ENCODE measurements at places on chromosomes 1 and 21.
A peak's percentile ranks its signal among the peaks of the same experiment; 100 is the strongest.

DNA sequence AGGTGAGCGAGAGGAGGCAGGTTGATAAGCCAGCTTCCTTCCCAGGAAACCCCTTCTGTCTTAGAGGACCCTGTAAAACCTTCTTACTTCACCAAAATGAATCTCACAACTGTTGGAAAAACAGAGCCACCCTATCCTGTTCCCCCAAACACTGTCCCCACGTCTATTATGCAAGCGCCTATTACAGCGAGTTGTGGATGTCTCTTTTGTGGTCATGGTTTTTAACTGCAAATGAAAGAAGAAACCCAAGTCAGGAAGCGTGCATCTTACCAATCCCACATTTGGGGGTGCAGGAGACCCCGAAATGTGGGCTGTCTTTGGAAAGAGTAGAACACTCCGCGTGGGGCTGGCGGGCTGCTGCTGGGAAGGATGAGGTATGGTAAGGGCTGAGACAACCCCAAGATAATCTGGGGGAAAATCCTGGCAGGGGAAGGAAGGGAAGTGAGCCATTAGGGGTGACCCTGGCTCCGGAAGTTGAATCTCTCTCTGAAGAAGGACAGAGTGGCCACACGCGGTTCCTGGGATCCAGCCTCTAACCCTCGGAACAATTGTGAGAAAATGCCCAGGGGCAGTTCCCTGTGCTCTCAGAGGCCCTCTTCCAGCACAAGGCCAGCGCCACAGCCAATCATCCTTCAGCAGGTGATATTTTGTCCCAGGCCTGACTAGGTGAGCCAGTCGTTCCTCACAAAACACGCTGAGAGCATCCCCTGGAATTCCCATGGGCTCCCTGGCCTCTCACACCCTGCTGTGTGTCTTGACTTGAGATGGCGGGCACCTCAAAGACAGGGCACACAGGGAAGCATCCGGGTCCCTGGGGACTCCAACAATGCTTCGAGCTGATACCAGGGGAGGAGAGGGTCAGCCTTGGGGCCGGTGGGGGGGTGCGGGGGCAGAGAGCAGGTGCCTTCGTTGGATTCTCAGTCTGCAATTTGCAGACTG is 168.5 kb upstream of the IRF2BP2 start:
- peak; percentile 9 for DNase-seq

DNA sequence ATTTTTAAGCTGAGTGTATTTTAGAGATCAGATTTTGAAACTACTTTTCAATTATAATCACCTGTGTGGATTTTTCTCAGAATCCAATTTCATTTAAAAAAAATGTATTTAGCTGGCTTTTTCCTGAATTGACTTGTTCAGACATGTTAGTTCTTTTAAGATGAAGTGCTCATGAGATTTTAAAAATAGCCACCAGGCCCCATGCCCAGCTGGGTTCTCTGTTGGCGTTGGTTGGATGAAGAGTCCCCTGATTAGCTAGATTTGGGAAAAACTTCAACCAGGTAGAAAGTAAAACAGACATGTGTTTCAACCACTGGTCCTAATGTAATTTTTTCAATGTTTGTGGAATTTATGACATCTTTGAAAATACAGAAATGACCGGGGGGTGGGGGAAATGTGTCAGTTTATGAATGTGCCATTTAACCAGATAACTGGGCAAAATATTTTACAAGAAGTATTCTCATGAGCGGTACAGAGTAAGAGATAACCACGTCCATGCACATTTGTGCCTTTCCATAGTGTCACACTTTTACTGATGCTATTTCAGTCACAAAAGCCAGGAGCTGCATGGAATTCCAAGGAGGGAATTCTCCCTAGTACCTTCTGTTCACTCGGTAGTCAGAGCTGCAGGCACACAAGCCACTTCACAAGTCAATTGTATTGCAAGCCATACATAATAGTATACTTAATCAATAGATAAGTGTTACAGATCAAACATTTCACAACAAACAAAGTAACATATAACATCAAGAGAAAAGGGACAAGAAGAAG is 51.1 kb downstream of the KCNK1 start:
- no peak for DNase-seq

DNA sequence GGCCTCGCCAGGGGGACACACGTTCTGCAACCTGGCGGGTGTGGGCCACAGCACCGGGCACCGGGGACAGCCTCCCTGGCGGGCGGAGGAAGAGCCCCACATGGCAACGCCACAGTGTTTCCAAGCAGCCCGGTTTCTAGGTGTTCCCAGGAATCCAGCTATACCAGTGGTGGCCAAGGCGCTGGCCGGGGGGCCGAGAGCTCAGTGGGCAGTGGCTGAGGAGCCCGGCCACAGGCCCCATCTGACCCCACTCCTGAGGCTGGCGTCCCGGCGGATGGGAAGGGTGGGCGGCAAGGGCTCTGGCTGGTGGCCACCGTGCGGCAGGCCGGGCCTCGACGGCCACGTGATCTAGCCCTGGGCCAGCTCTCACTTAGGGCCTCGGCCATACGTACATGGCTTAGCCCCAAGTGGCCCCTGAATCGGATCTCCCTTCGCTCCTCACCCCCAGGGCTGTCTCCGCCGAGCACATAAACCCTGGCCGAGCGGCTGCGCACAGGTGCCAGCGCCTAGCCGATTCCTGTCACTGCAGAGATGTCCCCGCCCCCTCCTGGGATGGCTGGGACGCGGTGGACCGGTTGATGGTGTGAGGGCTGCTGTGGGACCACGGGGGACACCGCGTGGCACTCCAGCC is 68.7 kb downstream of the MORN1 start:
- DNase-seq, result peak; percentile 65

- no peak for DNase-seq
These were observed 49.7 kb downstream of the APP start for GRCh38 chr21:26120828-26121227.

GRCh38 chr1:4527819-4528218 is 126.6 kb upstream of the AJAP1 start:
- no peak for DNase-seq

- no peak for DNase-seq
These were observed 28.8 kb downstream of the QSOX1 start for GRCh38 chr1:180183426-180183825.

GRCh38 chr1:99887890-99888289 is 37.7 kb downstream of the AGL start:
- no peak for DNase-seq

DNA sequence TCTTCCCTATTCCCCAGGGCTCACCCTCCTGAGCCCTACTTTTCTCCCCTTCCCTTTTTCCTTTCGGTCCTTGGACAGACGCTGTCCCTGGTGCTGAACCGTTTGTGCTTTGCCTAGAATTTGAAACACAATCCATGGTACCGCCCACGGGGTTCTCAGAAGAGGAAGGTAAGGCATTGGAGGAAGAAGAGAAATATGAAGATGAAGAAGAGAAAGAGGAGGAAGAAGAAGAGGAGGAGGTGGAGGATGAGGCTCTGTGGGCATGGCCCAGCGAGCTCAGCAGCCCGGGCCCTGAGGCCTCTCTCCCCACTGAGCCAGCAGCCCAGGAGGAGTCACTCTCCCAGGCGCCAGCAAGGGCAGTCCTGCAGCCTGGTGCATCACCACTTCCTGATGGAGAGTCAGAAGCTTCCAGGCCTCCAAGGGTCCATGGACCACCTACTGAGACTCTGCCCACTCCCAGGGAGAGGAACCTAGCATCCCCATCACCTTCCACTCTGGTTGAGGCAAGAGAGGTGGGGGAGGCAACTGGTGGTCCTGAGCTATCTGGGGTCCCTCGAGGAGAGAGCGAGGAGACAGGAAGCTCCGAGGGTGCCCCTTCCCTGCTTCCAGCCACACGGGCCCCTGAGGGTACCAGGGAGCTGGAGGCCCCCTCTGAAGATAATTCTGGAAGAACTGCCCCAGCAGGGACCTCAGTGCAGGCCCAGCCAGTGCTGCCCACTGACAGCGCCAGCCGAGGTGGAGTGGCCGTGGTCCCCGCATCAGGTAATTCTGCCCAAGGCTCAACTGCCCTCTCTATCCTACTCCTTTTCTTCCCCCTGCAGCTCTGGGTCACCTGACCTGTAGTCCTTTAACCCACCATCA is 10.4 kb downstream of the BCAN start:
- DNase-seq, result peak; percentile 52

- DNase-seq, result no peak
These were observed 11.9 kb downstream of the LGALS8 start for GRCh38 chr1:236535662-236536161.

- no peak for DNase-seq
These were observed 165.8 kb upstream of the LRRC7 start for GRCh38 chr1:69401879-69402278.

Measured in AG08395 (cell line).